ENCODE measurements at places on chromosomes 7 and 10.

DNA sequence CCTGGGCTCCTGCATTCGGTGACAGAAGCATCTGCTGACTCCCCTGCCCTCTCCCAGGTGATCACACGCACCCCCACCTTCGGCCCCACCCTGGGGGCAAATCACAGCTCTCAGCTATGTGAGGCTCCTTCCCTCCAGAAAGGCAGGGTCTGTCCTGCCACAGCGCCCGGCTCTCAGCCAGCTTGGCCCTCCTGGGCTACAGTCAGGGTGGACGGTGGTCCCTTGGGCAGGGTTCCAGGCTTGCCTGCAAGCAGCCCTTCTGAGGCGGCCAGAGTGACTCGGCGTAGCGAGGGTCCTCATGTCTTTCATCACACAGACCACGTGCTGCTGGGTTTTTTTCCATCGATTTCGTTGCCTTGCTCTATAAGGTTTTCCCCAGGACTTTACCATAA lies 53.6 kb upstream of the EBF3 start:
- no peak for DNase-seq

DNA sequence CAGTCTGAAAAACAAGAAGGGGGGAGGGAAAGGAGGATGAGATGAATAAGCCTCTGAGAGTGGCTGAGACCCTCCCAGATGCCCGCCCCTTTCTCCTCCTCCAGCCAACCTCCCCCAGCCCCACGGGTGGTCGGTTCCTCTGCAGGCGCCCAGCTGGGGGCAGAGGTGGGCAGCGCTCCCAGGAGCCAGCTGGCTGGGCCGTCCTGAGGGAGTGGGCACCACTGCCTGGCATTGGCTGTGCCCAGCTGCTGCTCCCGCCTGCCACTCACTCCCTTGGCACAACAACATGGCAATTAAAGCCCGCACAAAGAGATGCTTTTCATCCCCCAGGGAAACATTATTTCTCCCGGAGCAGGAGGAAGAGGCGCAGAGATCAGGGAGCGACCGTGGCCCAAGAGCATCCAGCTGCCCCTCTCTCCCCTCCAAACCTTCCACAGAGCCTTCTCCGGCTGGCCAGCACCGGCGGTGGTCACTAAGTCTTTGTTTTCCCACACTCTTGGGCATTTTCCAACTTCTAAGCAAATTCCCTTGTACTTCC lies 107.2 kb downstream of the SPDYE5 start:
- no peak for DNase-seq

GRCh38 chr10:7410301-7410861 lies 453 bp downstream of the SFMBT2 start:
- DNase-seq = peak; percentile 12

- DNase-seq = no peak
Measured at GRCh38 chr7:20737840-20738448, 48.7 kb downstream of the SP8 start.

- DNase-seq = no peak
Measured at GRCh38 chr10:516764-517163, 172.7 kb downstream of the DIP2C start.

DNA sequence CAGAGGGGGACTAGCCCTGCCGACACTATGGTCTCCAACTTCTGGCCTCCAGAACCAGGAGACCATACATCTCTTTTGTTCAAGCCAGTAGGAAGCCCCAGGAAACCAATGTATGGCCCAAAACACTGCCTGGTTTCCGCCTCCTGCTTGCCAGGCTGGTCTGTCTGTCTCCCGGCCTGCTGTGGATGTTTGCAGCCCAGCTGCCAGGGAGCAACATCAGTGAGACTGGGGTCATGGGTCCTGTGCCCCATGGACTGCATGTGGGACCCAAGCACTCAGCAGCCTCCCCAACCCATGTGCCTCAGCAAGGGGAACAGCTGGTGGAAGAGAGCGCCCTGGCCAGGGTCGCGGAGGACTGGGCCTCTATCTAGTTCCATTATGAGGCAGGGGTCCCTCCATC lies 33.4 kb upstream of the NUB1 start:
- DNase-seq = no peak

DNA sequence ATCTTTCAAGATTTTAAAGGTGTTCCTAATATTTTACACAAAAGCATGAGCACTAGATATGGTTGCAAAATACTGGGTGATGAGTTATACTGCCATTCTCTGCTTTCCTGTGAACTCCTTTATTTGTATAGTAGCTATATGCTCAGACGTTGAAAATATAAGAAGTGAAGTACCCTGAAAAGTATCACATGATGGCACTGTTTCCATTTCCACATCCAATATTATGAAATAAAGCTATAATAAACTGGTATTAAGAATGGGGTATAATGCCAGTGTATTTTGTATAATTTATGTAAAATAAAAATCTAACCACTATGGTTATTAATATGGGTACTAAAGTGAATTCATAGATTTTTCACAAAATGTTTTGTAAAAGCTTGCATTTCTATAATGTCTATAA lies 79.6 kb upstream of the FOXP2 start:
- DNase-seq = no peak

DNA sequence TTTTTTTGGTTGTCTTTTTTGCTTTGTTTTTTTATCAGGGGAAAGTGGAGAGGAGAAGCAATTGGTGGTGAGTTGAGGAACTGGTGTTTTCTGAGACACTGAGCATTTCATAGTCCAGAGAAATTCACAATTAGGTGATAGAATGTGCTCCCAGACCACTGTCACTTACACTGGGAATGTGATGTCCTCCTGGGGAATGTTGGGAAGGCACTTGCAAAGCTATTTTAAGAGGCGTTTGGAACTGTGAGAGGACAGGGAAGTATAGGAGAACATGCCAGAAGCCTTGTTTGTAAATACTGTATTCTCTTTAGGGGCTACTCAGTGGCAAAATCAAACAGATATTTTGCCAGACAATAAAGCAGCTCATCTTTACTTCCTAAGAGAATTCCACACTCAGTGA lies 16.0 kb downstream of the CHRM2 start:
- no peak for DNase-seq

GRCh38 chr7:45390731-45391130 lies 183.4 kb upstream of the ADCY1 start:
- no peak for DNase-seq

DNA sequence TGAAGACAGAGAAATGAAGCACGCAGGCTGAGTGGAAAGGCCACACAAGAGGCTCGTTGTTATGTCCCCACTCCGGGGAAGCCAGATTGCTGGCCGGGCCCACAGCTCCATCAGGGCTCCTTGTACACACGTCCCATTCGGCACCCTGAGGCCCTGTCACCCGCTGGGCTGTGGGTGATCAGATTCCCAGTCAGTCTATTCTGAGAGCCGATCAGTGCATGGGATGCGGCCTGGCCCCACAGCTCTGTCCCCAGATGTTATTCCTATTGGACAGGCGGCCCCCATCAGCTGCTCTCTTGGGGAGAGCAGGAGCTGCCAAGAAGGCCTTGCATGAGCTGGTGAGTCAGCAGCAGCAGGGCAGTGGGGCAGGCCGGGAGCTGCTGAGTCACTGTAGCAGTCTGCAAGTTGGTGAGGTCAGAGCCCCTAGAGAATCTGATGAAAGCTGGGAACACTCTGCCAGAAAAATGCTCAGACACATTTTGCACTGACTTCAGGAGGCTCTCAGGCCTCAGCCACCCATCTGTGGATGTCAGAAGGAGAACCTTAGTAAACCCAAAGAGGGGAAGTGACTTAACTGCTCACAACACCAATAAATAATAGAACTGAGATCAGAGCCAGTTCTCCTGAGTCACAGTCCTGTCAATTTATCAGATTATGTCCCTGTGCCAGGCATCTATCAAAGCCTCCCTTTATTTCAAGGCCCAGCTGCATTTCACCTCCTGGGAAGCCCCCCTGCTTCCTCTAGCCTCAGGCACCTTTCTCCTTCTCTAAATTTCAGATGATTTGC lies 9.4 kb upstream of the PSAP start:
- no peak for DNase-seq

DNA sequence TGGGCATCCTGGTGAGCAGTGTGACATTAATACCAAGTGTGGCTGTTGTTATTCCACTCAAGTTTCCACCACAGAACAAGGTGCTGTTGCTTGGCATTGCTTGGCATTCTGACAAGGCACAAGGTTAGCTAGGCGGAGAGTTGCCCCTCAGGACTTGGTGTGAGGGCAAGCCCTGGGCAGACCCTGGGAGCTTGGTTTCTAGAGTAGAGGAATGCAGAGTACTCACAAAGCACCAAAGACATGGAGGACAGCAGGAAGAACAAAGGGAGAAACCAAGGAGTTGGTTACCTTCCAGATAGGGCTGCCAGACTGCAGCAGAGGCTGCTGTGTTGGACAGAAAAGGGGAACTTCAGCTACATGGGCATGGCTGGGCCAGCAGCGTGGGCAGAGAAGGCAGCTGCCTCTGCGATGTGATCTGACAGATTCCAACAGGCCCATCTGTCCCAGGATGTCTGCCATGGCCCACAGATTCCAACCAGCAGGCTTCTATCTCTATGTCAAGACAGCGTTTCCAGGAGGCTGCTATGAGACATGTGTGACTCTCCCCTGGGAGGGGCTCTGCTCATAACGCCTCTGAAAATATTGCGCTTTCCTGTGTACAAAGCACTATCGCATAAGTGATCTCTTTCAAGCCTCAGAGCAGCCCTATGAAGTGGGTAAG lies 1.8 kb downstream of the GOLGA7B start:
- peak; percentile 56 for DNase-seq

- no peak for DNase-seq
Measured at GRCh38 chr7:11009631-11010030, 36.0 kb downstream of the PHF14 start.

- no peak for DNase-seq
Measured at GRCh38 chr7:108299251-108299973, 156.8 kb downstream of the NRCAM start.

GRCh38 chr10:22464966-22465629 lies 119.8 kb downstream of the SPAG6 start:
- DNase-seq = no peak

DNA sequence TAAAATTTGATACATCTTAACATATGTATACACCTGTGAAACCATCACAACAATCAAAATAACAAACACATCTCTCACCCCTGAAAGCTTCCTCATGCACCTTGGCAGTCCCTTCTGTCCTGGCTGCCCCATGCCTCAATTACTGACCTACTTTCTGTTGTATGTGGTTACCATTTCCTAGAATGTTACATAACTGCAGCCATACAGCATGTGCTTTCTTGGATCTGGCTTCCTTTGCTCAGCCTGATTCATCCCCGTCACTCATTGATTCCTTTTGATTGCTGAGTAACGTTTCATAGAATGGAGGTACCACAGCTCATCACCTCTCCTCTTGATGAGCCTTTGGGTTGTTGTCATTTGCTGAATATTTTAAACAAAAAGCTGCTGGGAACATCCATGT lies 165.3 kb downstream of the CELF2 start:
- DNase-seq = no peak

DNA sequence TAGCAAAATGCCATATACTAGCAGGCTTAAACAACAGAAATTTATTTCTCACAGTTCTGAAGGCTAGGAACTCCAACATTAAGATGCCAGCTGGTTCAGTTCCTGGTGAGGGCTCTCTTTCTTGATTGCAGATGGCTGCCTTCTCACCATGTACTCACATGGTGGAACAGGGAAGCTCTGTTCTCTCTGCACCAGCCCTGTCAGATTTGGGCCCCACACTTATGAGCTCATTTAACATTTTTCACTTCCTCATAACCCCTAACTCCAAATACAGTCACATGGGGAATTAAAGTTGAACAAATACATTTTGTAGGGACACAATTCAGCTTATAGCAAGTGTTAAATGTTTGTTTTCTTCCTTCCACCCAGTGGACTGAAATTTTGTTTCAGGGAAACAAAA lies 218.6 kb upstream of the TAC1 start:
- DNase-seq = no peak

- DNase-seq = no peak
Measured at GRCh38 chr7:45623740-45624391, 49.7 kb downstream of the ADCY1 start.

DNA sequence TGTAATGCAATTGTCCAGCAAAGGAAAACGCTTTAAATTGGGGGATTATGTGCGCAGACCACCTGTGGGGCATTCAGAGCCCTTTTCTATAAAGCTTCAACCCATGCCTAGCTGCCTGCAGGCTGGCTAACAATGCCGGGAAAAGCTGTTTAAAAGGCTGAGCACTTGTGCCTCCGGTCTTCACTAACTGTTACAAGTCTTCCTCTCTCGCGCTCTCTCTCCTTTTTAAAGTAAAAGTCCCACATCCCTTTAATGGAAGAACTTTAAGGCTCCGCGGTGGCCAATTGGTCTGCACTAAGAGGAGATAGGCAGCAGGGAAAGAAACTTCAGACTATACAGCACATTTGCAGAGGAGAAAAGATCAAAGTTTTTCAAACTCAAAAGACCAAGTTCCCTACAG lies 4.6 kb downstream of the FZD8 start:
- DNase-seq = no peak

GRCh38 chr10:32744321-32744720 lies 213.7 kb downstream of the ITGB1 start:
- DNase-seq = no peak

DNA sequence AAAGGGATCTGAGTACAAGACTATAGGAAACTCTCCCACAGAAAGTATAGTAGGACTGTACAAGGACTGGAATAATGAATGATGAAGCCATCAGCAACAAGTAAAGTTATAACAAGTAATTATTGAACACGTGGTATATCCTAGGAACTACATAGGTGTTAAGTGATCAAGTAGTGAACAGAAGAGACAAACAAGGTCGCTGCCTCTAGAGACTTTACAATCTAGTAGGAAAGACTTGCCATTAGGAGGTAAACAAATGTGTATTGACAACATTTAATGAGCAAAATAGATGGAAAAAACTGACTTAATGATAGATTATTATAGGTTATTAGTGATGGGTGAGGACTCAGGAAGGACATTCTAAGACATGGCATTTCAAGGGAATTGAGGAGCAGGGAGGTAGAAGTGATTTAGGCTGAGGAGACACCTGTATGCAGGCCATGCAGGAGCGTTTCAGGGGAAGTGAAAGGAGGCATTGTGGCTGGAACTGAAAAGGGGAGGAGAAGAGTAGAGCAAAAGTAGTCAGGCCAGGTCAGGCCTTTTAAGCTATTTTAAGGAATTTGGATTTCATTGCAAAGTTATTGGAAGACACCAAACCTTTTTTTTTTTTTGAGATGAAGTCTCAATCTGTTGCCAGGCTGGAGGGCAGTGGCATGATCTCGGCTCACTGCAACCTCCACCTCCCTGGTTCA lies 8.5 kb upstream of the GLCCI1 start:
- DNase-seq = no peak

DNA sequence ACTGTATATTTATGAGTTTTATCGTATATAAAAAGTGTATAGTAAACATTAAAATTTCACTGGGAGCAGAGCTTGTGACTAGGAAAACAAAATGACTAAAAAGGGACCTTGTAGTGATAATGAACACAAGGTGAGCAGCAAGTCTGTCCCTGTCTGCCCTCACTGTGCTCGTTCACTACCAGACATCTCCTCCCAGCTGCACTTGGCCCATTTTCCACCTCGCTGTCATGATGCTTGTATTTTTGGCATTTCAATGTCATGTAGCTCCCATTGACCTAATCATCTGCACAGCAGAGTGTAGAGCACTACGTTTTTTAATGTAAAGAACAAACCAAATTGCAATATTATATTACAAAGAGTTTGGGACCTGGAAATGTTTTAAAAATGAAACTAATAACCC lies 207.2 kb downstream of the ZEB1 start:
- DNase-seq = no peak
